Fibroblast of lung (primary cell): ENCODE measurements at places on chromosomes 5 and 9. TPM values are rescaled to one million over a fixed set of nuclear protein-coding genes. Genes with fewer than 3 reads are reported as not detected.

Gene IFNA16
- polyA plus RNA-seq: not detected in 2 replicates

GRCh38 chr5:123204251-123204650, 115.2 kb downstream of the PRDM6 start:
- DNase-seq: peak; percentile 33

GRCh38 chr9:104758974-104759373, 5.0 kb upstream of the NIPSNAP3B start:
- no peak for DNase-seq

DNA sequence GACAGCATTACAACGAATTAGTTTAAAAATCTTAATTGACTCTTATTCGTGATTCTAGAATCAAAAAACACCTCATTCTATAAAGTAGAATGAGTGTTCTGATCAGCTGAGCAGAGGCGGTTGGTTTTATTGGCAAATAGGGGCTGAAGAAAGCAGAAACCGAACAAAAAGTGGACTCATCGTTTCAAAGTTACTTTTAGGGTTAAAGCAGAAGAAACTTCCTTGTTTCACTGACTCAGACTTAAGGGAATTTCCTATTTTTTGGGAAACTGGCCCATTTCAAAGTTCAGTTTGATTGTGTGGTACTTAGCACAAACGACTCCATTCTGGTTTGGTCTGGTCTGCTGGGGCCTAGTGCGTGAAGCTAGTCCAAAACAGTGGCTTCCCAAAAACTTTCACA, 862 bp upstream of the NDUFB6 start:
- no peak for DNase-seq

Gene OR2V2
- not detected in 2 replicates for polyA plus RNA-seq

Gene CCL27
- polyA plus RNA-seq: 0.09 TPM in 1 of 2 replicates, not detected in the other

DNA sequence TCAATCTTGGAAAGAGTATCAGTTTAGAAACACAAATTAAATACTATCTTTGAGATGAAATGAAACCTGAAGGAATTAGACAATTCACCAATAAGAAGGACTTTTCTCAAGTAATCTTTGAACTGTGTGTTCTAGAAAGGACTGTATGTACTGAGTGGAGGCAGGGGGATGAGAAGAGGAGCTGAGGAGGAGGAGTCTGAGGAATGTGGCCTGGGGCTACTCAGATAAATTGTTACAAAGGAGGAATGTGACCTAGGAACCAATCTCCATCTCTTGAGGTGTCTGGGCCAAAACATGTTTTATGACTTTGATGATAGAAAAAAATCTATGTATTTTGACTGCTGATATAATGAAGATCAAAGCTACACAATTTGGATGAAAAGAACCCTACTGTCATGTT, 124.3 kb upstream of the ANKRD55 start:
- no peak for DNase-seq

DNA sequence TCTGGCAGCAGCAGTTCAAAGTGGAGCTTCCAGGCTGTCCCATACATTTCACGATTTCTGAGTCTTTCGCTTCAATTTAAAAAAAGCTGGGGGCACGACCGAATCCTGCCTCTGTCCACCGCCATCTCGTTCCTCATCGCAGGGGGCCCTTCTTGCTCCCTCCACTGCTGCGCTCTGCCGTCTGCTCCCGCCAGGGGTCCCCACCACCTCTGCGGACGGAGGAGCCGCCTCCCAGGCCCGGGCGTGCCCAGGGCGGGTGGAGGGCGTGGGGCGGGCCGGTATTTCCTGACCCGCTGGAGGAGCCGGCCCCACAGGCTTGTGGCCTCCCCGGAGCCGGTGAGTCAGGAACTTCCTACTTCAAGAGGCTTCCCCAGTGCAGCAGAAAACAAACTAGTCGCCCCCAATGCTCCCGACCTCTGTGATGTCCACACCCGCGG, 50.4 kb downstream of the USP20 start:
- DNase-seq: peak; percentile 93

Gene ARHGEF37
- polyA plus RNA-seq: 0.31 and 0.38 TPM in 2 replicates

DNA sequence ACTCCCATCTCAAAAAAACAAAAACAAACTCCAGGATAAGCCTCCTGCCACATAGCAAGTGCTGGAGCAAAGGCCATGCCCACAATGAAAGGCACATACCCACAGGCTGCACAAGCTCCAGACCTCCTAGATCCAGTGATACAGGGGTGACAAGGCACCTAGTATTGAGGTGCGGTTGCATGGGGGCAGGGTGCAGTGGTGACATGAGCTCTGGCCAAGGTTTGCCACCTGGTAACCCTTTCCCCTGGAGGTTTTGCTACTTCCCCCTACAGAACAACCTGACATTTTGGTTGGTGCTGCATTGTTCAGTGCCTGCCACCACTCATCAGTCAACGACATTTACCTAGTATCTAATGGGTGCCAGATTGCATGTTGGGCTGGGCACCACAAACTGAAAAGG, 14.5 kb downstream of the CDKN2AIPNL start:
- DNase-seq: no peak

DNA sequence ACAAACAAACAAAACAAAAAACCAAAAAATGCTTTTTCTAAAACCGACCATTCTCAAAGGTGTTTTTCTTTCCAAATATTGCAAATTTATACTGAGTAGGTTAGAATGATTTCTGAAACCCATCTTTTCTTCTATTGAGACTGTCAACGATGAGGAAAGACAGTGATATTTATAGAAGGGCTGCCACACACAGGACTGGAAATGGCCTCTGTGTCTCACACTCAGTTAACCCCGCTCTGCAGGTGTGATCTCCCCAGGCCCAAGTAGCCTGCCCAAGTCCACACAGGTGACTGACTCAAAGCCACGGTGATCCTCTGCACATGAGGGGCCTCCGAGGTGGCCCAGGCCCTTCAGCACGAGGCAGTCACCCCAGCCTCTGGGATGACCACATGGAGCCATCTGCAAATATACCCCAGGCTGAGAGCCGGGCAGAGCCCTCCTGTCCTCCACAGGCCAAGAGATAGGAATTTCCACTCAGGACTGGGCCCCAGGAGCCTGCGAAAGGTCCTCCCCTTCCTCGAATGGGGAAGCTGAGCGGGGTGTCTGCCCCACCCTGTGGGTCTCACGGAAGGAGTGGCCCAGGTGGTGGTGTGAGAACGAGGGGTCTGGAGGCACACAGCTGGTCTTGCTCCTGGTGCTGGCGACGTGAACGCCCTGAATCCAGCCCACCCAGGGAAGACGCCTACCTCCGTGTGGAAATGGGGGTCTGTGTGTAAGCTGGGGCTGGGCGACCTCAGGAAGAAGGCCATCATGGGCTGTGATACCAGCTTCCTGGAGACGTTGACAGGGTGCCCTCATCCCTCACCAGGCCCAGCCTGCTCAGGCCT, 53.0 kb upstream of the PHYKPL start:
- no peak for DNase-seq

- DNase-seq: no peak
Observed at GRCh38 chr5:45578270-45578669, 117.9 kb downstream of the HCN1 start.

GRCh38 chr9:121640491-121641223, 10.8 kb upstream of the DAB2IP start:
- DNase-seq: no peak

- DNase-seq: no peak
Observed at GRCh38 chr5:168802337-168802736, 223.2 kb upstream of the PANK3 start.

Gene FOXD4L4
- 0.02 TPM in 1 of 2 replicates, not detected in the other for polyA plus RNA-seq

- DNase-seq: peak; percentile 69
Observed at GRCh38 chr5:52709167-52709925, 78.4 kb upstream of the ITGA1 start.

DNA sequence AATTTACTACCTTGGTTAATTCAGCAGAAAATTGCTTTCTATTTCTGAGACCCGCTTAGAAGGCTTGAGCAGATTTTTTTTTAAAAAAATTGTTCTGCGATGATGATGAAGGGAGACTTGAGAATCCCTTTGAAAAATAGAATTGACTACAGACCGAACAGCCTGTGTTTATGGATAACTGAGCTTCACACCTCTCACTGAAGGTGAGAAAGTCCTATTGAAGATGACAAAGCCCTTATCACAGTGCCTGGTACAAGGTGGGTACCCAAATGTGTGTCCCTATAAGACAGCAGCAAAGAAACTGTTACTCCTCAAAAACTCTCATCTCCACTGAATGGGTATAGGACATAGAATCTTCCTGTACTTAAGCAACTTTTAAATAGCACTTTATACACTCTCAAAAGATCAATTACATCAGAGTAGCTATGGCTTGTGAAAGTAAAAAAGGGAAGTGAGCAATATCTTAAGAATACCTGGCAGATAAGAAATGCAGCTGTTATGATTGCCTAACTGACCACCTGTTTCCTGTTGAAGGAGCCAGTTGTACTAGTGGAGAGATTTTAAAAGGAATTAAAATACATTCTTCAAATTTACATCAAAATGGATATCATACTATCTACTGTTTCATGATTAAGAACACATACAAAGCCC, 419.7 kb downstream of the CHSY3 start:
- peak; percentile 80 for DNase-seq

DNA sequence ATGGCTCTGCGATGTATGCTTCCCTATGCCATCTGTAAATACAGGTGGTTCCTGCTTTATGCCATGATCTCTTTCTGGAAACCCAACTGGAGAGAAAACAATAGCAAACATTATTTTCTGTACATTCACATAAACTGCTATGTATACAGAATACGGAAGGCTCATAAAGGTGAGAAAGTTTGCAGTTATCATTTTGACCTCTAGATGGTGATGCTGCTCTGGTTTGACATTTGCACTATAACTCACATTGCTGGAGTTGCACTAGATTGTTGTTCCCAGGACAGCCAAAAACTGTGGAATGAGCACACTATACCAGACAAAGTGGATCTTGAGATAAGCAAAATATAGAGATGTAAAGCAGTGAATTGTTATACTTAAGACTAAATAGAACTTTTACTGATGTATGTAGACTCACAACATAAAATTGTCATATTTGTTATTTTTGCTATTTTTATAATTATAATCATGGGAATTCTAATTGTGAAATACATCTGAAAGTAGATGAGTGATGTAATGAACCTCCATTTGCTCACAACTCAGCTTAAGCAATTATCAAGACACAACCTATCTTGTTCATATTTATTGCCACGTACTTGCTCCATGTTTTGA, 246.5 kb downstream of the PTPRD start:
- peak; percentile 8 for DNase-seq

Gene ZNF483
- polyA plus RNA-seq: 0.53 and 0.70 TPM in 2 replicates

- peak; percentile 54 for DNase-seq
Observed at GRCh38 chr5:124370601-124371000, 375.8 kb downstream of the ZNF608 start.

DNA sequence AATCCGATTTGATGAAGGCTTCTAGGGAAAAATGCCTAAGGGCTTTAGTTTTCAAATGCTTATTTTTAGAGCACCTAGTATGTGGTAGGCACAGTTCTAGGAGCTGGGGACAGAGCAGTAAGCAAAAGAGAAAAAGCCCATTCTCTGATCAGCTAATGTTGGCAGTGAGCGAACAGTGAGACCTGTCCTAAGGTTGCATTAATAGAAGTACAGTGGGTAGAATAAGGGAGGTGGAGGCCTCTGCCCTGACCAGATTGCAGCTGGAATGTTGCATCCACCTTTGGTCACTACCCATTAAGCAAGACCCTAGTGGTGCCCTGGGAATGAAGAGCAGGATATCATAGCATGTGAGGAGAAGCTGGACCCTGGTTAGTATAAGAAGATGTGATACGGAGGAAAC, 20.1 kb downstream of the IL9 start:
- DNase-seq: no peak

Gene PCDHB5
- 0.60 and 1.1 TPM in 2 replicates for polyA plus RNA-seq

DNA sequence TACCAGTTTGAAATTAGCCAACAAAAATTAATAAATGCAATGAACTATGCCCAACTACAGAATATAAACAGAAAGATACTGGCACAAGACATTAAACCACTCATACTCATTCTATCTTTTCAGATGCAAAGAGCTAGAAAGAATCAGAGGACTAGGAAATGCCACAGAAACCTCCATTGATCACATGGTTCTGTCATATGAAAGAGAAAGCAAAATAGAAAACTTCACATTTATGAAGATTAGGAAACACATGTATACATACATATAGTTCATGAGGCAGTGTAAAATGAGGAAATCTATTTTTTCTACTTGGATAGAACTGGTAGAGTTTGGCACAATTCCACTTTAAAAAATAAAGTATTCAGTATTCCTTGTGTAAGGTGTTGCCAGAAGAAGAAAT, 275.1 kb upstream of the PTGER4 start:
- no peak for DNase-seq

Gene ST8SIA4
- polyA plus RNA-seq: 0.02 and 0.05 TPM in 2 replicates

DNA sequence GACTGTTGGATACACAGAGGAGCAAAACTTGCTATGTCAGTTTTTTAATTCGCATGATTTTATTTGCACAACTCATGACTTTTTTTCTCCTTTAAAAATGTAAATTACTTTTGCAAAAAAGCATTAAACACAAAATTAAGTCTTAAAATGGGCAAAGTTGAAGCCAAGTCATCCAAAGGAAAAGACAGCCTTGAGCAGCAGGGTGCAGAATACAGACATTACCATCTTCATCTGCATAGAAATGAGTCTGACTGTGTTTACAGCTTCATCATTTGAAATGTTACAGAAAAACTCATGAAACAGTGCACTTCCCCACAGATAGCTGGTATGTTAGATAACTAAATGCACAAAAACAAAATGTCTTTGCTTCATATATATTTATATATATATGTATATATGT, 101.4 kb downstream of the TSSK1B start:
- no peak for DNase-seq

DNA sequence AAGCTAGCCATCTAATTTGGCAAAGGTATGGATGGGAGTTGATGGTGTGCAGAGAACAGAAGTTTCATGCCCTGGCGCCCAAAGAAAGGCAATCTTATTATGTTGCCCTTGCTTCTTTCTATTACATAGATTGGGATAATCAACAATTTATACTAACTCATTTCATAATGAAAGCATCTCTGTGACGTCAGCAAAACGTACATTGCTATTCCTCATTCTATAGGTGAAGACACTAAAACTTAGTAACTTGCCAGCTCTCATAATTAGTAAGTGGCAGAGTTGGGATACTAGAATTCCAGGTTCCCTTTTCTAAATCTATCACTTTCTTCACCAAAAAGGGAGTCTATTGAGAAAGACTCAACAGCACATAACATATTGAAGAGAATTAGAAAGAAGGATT, 374.8 kb downstream of the NR2F1-AS1 start:
- DNase-seq: no peak

DNA sequence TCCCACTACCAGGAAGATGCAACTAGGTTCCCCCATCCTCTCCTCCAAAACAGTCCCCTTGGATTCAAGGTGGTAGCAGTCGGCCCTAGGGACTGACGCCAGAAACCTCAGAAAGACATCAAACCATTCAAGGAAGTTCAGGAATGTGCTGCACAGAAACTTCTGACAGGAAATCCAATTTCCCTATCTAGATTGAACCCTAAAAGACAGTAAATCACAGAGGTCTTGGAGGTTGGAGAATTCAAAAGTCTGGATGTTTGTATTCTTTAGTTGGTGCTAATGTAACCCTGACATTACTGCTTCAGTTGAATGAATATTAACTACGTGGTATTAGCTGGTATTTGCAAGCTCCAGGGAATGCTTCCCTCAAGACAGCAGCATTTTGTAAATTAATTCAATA, 125.3 kb downstream of the SYK start:
- DNase-seq: no peak

Gene EXOSC3
- 34.0 and 36.7 TPM in 2 replicates for polyA plus RNA-seq

GRCh38 chr5:122192497-122193496, 63.5 kb downstream of the ZNF474 start:
- peak; percentile 58 for DNase-seq
